Activated T-helper 17 cell treated with anti-CD3 and anti-CD28 coated beads, Interleukin-2, amount 50 U/mL, for 72 hours (primary cell): ENCODE measurements at places on chromosomes 3 and 15. TPM values are rescaled to one million over a fixed set of nuclear protein-coding genes. Genes with fewer than 3 reads are reported as not detected.
A peak's percentile ranks its signal among the peaks of the same experiment; 100 is the strongest.

- H3K27ac ChIP-seq: peak overlapping the region; percentile 26
- H3K36me3 ChIP-seq: peaks cover 80% of the 10 kb centered on the region
- H3K4me3 ChIP-seq: no peak overlapping the region
- H3K4me1 ChIP-seq: peaks cover 6% of the 10 kb centered on the region
Observed at GRCh38 chr3:171129827-171130226, 103.3 kb upstream of the SLC2A2 start.

DNA sequence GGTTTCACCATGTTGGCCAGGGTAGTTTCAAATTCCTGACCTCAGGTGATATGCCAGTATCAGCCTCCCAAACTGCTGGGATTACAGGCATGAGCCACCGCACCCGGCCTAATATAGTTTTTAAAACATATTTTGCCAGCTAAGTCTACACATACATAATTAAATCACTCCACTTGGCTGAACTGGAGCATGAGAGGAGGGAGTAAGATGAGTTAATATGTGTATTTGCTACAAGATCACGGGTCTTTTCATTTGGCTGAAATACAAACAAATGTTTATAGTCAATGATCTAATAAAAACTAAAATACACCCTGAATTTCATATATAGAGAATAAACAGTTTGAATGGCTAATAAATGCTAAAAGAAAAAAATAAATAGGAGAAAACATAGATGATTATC lies 25.3 kb downstream of the SLC30A4 start:
- H3K4me3 ChIP-seq: no peak overlapping the region
- H3K27ac ChIP-seq: no peak overlapping the region

DNA sequence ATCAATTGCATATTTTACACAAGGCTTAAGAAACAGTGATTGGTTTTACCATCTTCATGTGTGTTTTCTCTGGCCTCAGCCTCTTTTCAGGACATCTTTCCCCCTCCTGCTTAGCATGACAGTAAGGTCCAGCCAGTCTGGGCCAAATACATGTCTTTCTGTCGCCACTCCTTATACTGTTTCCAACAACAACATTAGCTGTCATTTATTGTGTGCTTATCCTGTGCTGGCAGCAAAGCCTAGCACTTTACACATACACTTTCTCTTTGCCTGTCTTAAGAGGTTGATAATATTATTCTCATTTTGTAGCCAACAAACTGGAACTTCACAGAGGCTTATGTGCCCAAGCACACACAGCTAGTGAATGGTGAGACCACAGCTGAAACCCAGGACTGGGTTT lies 37.8 kb downstream of the B3GALNT1 start:
- H3K27me3 ChIP-seq: no peaks in the 10 kb centered on the region
- no peak overlapping the region for H3K27ac ChIP-seq
- no peak overlapping the region for H3K4me3 ChIP-seq
- H3K4me1 ChIP-seq: no peaks in the 10 kb centered on the region
- H3K36me3 ChIP-seq: no peaks in the 10 kb centered on the region

- H3K36me3 ChIP-seq: peaks cover 4% of the 10 kb centered on the region
- peaks cover 73% of the 10 kb centered on the region for H3K4me1 ChIP-seq
- ATAC-seq: peak; percentile 5
- peak overlapping the region; percentile 93 for H3K4me3 ChIP-seq
Observed at GRCh38 chr15:62121273-62122015, 43.6 kb downstream of the C2CD4B start.

CHSY1 gene
- total RNA-seq: 47.4 TPM

HRG gene
- not detected for total RNA-seq

FOXB1 gene
- 0.77 TPM for total RNA-seq
